ENCODE measurements at places on chromosomes 13 and 19.

GRCh38 chr13:41603917-41604316 is 146.6 kb downstream of the RGCC start:
- no peak for DNase-seq

DNA sequence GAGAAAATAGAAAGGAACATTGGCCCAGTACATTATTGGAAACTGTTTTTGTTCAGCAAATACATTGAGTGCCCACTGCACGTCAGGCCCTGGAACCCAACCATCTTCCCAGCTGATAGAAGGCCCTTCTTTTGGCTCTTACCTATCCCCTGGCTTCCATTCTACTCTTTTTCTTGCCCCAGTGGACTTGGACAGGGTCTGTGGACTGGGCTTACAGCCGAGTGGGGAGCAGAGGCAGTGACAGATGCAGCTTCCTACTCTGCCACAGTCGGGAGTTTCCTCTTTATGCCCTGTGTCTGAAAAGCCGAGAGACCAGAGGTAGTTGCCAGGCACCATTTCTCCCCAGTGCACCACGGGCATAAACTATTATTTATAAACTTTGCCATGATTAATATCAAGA is 70.4 kb downstream of the ARHGAP35 start:
- no peak for DNase-seq

- no peak for DNase-seq
Observed at GRCh38 chr19:37583340-37583739, 11.3 kb downstream of the ZNF571 start.

DNA sequence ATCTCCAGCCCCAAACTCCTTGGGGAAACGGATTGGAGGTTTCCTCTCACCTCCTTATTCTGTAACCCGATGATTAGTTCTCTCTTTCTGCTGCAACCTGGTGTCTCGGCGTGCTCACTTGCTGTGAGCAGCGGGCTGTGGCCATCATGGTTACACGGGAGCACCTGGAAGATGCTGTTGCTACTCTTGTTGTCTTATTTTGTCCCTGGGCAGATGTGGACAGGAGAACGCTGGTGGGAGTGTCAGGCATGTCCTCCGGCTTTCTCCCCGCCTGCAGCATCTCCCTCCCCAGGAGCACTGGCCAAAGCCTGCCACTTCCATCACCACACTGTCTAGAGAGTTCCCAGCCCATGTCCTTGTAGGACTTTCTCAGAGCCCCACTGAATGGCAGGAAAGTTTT is 211.8 kb upstream of the ZNF536 start:
- DNase-seq: no peak

- no peak for DNase-seq
Observed at GRCh38 chr19:19540715-19541515, 2.9 kb downstream of the CILP2 start.

DNA sequence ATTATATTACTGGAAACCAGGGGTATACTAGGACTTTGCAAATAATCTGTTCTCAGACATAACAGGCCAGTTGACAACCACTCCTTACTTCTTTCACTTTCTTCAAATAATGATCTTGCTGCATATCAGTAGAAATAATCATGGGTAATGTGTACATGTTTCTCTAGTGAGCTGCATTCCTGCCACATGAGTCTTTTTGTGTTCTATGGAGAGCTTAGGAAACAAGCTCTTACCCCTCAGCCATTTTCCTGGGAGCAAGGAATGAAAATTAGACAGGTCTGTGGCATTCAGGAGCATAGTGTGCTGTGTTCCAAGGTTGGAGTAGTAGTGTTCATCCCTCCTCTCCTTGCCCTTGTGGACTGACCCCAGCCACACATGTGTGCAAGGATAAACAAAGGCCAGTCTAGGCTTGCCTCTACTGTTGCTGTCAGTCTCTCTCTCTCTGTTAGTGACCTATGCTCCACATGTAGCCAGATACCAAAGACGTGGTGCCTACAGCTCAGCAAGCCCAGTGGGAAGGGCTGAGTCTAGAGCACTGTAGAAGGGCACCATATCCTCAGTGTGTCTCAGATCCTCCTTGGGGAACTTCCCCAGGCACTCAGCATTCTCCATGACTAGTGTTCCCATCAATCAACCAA is 11.5 kb upstream of the OXGR1 start:
- no peak for DNase-seq

DNA sequence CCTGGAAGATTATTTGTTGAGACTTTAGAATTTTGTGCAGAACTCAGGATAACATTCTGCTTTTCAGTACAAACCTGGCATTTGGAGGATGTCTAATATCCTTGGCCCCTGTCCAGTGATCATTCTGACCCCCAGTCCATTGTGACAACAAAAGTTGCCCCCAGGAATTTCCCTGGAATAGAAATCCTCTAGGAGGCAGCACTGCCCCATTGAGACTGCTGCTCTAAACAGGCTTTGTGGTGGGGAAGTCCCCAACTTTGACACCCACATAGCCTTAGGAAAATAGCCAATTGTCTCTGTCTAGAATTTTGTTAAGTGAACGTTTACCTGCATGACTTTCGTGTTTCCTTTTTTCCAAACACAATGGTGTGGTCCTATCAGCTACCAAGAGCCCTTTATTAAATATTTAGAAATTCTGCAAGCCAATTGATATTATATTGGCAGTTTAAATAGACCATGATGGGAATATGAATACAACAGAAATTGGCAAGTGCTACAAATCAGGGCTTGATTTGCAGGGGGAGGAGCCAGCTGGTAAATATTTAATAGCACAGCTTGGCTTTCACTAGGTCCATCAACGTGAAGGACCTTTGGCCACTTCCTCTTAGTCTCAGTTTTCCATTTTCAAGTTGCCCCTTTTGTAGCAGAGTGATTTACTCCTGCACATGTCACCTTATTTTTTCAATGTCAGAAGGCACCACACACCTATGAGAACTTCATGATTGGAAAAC is 451.7 kb downstream of the EFNB2 start:
- no peak for DNase-seq

- no peak for DNase-seq
Observed at GRCh38 chr13:26494571-26495195, 62.8 kb upstream of the WASF3 start.

- DNase-seq: no peak
Observed at GRCh38 chr13:28013482-28013881, 25.0 kb upstream of the URAD start.

GRCh38 chr19:2064788-2065524 is 13.9 kb upstream of the MKNK2 start:
- DNase-seq: no peak

DNA sequence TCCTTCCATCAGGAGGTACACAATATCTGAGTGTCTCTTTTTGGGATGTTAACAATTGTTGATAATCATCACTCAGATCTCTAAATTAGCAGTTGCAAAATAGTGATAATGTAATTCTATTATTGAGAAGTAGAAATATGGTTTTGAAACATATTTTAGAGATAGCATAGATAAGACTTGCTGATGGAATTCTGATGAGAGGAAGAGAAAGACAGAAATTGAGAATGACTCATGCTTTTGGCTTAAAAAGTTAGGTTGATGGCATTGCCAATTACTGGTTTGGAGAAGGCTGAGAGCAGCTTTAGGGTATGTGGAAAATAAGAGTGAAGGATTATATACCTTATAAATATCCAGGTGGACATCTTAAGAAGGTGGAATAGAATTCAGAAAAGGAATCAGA is 106.4 kb upstream of the EDNRB start:
- no peak for DNase-seq

GRCh38 chr19:11581740-11582139 is 4.3 kb upstream of the ACP5 start:
- no peak for DNase-seq

All from GDM1 (cell line).